Activated naive CD4-positive, alpha-beta T cell treated with anti-CD3 and anti-CD28 coated beads for 36 hours (primary cell): ENCODE measurements at places on chromosomes 13 and 19. TPM values are rescaled to one million over a fixed set of nuclear protein-coding genes. Genes with fewer than 3 reads are reported as not detected.

- no peak for DNase-seq
Measured at GRCh38 chr19:5150902-5151741, 182.2 kb downstream of the KDM4B start.

DNA sequence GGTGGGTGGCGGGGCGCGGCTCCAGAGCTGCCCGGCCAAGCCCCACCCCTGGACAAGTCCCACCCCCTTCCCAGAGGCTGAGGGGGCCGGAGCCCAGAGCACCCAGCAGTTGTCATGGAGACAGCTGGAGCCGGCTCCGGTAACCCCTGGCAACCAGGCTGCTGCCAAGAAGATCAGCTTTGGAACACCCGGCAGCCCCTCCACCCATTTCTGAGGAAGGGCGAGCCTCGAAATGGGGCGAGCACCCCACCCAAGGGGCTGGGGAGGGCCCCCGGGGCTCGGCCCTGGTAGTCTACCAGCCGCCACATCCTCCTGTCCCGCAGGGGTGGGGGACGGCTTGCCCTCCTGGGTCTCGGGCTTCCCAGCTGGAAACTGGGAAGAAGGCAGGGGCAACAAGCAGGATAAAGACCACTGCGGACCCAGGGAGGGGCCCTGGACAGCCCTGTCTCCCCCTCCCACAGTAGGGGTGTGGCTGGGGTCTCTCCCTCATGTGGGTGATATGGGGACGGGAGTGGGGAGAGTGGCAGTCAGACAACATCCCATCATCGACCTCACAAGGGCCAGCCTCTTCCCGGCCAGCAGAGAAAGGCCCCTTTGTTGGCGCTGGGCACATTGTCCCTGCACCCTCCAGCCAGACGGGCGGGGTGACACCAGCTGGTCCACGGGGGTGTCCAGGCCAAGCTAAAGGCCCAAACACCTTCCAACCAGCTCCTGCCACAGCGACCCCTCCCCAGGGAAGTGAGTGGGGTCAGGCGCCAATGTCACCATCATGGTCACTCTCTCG is 1.5 kb downstream of the CERS1 start:
- no peak for DNase-seq

- no peak for DNase-seq
Measured at GRCh38 chr13:90445179-90445578, 902.3 kb upstream of the MIR17HG start.

DNA sequence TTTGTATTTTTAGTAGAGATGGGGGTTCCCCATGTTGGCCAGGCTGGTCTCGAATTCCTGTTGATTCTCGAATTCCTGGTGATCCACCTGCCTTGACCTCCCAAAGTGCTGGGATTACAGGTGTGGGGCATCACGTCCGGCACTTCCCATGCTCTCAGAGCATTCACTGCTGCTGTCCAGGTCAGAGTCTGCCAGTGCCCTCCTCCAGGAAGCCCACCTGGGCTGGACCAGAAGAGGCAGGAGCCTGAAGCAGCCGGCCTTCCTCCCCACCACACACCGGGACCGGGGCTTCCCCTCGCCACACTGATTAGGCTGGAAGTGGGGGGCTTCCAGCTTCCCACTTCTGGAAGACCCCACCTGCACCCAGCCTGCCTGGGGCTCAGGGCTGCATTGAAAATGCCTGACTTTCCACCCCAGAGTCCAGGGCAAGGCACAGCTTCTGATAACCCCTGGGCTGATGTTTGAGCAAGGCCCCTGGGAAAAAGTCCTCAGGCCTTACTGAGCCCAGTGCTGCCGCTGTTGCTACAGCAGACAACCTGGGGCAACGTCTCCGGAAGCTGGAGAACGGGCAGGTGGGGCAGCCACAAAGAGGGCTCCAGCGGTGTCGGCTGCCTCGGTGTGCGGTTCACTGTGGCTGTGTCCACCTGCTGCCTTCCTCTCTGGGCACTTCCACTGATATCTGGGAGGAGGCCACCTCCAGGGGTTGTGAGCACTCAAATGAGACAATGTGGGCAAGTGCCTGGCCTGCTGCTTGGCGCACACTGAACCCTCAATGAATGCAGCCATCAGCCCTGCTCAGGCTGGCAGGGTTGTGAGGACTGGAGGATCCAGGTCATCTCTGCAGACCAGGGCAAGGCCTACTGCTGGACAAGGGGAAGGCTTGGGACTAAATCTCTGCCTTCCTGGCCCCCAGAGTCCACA is 22.6 kb downstream of the CEBPA start:
- DNase-seq, result no peak

- DNase-seq, result no peak
Measured at GRCh38 chr13:33940898-33941297, 122.9 kb downstream of the RFC3 start.

GRCh38 chr13:23654111-23655110 is 84.2 kb downstream of the TNFRSF19 start:
- DNase-seq, result no peak

DNA sequence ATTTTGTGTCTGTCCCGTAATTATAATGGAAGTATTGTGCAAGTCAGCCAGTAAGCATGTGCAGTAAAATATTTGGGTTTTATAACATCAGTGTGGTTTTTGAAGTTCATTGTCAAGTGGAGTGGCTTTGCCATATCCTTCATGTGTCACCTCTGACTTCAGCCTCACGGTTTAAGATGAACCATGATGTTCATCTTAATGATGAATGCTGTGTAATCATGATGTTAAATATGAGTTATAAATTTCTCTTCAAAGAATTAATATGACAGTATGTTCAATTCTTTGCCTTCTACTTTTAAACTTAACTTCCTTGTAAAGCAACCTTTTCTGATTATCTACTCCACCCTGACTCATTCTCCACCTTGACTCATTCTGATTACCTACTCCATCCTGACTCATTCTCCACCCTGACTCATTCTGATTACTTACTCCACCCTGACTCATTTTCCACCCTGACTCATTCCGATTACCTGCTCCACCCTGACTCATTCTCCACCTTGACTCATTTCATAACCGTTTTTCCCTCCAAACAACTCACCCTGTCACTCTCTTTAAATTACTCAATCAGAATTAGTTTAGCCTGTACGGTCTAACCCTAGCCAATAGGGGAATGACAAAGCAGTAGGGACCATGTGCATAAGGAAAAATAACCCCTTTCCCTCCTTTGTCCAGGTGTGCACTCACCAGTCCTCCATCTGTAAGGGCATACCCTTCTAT is 50.3 kb upstream of the ANKRD10 start:
- DNase-seq, result peak; percentile 56

DNA sequence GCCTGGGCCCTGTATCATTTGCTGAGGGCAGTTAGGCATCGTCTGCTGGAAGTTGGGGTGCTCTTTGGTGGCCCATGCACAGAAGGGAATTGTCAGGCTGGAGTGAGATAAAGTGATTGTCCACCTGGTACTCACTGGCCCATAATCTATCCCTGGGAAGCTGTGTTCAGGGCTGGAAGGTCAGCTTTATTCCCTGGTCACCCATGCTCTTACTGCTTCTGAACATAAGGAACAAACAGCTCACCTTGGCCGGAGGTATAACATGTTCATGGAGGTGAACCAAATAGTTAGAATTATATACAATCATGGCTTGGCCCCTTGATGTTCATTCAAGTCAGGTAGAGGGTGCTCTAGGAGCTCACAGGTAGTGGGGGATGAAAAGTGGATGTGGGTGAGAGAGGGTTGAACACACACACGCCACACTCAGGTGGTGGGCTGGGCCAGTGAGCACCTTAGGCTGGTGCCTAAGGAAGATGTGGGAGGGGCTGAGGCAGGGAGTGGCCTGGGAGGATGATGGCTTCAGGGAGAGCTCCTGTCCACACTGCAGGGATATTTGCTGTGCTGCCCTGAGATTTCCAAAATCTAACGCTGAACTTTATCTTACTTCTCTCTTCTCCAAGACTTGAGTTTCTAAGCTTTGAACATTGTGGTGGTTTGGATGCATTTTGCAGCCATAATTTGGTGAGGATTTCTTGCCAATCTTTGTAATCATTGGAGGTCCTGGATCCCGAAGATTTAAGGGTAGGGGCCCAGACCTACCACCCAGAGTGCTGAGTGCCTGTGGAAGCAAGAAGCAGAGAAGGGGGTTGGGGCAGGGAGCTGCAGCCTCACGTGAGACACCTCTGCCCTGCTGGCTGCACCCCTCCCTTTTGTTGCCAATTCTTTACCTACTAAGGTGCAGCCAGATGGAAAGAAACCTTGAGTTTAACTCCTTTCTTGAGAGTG is 420.6 kb downstream of the ZNF536 start:
- no peak for DNase-seq

GRCh38 chr13:83881917-83882605 is at the start of gene SLITRK1:
Gene SLITRK1 (minus strand): TSS chr13:83882474. CDS start chr13:83881507, 967 bp downstream.
- DNase-seq, result peak; percentile 29

The RGCC gene
- total RNA-seq, result 77.8 TPM

The APOC1 gene
- 1.2 TPM for total RNA-seq

DNA sequence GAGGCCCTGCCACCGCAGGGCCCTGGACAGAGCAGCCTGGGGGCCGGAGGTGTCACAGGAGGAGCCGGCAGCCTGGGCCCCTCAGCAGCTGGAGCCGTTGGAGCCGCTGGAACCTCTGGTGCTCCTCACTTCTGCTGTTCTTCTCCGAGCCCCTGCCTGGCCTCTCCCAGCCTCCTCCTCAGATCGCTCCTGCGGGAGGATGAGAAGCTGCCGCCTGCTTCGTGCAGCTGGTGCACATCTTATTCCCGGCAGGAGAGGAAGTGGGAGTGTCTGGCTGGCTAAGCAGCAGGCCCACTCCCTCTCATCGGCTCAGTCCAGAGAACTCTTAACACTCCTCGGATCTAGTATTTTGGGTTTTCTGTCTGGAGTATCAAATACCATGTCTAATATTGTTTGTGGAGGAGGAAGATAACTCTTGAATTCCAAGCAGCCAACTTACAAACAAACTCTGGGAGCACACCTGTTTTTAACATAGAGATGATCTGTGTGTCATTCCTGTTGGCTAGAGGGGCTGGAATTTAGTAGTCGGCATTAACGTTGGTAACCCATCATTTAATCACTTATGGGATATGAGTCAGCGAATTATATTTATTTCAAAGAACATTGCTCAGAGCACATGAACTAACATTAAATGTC is 37.1 kb upstream of the RNF113B start:
- no peak for DNase-seq

The NCAN gene
- not detected for total RNA-seq

DNA sequence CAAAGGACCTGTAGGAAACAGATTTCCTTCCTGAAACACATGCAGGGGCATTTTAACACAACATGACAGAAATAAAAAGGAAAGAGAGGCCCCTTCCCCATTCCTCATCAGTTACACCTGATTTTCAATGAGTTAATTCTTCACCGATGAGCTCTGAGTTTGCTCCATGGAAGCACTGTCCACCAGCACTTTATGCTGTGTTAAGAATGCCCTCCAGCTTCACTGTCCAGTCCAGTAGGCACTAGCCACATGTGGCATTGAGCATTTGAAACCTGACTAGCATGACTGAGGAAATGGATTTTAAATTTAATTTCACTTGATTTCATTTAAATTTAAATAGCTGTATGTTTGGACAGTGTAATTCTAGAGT is 217.2 kb upstream of the SLC10A2 start:
- DNase-seq, result no peak

The CCDC97 gene
- total RNA-seq, result 14.9 TPM

DNA sequence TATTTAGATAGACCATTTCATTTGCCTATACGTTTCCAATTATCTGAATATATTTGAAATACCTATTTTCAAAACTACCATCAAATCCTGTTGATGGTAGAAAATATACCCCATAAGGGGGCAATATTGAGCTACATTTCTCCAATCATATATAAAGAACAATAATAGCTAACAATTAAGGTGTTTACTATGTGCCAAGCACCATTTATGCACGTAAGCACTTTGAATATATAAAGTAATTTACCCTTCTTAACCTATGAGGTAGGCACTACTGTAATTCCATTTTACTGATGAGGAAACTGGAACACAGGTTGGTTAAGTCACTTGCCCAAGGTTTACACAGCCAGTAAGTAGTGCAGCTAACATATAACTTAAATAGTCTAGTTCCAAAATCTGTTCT is 79.2 kb downstream of the UBL3 start:
- DNase-seq, result no peak

- no peak for DNase-seq
Measured at GRCh38 chr13:98407575-98407974, 169.3 kb downstream of the STK24 start.

- no peak for DNase-seq
Measured at GRCh38 chr19:15640294-15640903, at the start of gene CYP4F3. Gene CYP4F3 (plus strand): TSS chr19:15640897. CDS start chr19:15641416, 519 bp downstream.

The ZNF571 gene
- total RNA-seq, result 3.5 TPM

DNA sequence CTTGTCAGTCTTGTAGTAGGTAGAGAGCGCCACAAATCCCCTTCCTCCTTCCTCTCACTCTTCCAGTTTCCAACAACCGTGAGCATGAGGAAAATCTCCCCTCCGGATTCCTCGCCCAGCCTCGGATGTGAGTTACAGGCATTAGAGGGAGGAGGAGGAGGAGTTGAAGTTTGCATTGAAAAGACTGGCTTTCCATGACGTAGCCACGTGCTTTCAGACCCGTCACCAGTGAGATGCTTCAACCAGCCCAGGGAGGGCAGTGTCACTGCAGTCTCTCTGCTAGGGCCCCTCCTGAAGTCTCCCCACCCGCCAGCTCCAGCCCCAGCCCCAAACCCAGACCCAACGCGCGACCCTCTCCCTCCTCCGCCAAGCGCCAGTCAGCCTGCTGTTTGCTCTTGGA is 442 bp upstream of the FGF14 start:
- DNase-seq, result peak; percentile 68

GRCh38 chr19:12791345-12792050 is at the start of gene JUNB:
Gene JUNB (plus strand): TSS chr19:12791486. CDS start chr19:12791772, 286 bp downstream.
- peak; percentile 96 for DNase-seq

The ZNF850 gene
- total RNA-seq, result 11.3 TPM

The ZNF730 gene
- 0.52 TPM for total RNA-seq

GRCh38 chr13:98427331-98427995 is 149.4 kb downstream of the STK24 start:
- DNase-seq, result no peak

The FGF21 gene
- not detected for total RNA-seq

The IGFL3 gene
- not detected for total RNA-seq

The CBLC gene
- total RNA-seq, result not detected

DNA sequence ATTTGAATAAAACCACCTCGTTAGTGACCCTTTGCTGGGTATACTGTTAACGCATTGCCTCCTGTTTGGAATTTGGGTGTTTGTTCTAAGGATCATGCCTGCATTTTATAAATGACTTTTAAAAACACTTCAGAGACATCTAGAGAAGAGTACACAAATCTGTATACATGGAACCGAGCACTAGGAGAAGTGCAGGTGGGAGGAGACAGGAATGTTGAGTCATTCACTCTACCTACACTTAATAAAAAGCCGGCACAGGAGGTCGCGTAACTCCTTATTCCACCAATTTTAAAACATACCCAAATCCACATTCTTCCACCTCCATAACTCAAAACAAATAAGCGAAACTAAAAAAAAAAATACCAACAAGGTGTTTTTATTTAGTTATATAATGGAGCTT is 48.6 kb downstream of the FGF9 start:
- no peak for DNase-seq

GRCh38 chr13:80530191-80530590 is 189.3 kb upstream of the SPRY2 start:
- DNase-seq, result no peak

- DNase-seq, result no peak
Measured at GRCh38 chr13:73254827-73255226, 196.0 kb downstream of the KLF5 start.

The OSCAR gene
- total RNA-seq, result 0.36 TPM
